ENCODE measurements at places on chromosomes 1 and 21.

DNA sequence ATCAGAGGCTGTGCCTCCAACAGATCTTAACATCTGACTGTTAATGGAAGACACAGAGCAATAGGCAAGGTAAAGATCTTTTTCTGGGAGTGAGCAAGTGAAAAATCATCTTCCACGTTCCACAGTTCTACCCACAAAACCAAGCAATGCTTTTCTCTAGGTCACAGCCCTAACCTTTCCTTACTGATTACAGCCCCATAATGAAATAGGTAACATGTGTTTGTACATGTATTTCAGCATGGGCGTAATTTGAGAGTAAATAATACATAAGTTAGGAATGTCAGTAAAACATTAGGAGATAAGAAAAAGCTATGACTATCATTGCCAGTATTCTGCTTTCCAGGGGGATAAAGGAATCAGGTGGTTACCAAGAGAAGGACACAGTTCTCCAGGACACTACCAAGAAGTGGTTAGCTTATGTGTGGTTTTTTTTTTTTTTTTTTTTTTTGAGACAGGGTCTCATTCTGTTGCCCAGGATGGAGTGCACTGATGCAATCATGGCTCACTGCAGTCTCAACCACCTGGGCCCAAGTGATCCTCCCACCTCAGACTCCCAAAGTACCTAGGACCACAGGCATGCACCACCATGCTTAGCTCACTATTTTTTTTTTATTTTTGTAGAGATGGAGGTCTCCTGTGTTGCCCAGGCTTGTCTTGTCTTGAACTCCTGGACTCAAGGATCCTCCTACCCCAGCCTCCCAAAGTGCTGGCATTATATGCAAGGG lies 72.0 kb downstream of the DAP3 start:
- DNase-seq: no peak

DNA sequence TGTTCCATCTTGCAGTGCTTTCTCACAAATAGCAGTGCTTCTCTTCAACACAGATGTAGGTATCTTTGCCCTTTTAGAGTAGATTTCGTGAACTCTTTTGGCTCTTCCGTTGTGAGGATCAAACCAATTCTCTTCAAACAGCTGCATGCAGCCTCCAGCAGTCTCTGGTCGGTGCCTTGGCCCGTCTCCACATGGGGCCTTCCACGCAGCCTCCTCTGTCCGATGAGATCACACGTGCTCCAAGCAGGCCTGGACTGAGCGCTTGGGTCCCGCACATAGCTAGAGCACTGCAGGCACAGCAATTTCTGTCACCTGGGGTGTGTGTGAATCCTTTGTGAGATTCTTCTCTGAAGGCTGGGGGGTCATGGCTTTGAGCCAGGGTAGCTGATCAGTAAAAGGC lies 82.8 kb upstream of the KCNE2 start:
- DNase-seq: no peak

- DNase-seq: no peak
Measured at GRCh38 chr21:20996421-20997310, 1.5 kb upstream of the NCAM2 start.

DNA sequence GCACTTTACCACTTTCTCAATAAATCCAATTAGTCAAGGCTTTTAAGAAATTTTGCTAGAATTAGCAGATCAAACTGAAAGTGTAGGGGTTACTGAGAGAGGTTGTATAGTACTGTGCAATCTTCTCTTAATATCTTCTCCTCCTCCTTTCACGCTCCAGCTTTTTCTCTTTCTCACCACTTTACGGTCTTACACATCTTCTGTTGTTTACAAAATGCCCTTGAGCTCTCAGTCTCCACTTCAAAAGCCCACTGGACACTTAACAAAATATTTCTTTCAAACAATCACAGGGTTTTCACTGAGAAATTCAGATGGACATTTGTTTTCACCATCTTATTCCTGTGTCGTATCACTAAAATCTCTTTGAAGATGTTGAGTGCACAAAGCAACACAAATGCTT lies 678.2 kb downstream of the ADGRL2 start:
- no peak for DNase-seq

GRCh38 chr1:22334860-22335550 lies 116.6 kb upstream of the ZBTB40 start:
- DNase-seq: no peak

GRCh38 chr1:65149351-65150107 lies 1.5 kb downstream of the AK4 start:
- no peak for DNase-seq

DNA sequence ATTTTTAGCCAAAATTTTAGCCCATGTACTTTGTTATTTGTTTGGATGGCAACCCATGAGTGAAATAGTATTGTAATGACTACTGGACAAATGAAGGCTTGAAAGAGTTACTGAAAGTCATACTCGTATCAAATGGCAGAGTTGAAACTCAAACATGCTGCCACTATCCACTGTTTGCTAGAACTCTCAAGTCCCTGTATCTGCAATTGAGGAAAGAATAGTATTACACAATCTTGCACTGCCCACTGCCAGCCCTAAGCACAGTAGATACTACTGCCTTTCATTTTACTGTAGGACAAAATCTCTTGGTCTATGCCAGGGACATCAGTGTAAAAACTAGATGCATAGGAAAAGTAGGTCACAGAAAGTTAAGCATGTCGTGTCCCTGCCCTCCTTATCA lies 581.1 kb upstream of the PLXNA2 start:
- no peak for DNase-seq

- DNase-seq: no peak
Measured at GRCh38 chr1:66342707-66343106, 191.2 kb upstream of the SGIP1 start.

- DNase-seq: no peak
Measured at GRCh38 chr1:113683384-113684152, 75.7 kb downstream of the PHTF1 start.

DNA sequence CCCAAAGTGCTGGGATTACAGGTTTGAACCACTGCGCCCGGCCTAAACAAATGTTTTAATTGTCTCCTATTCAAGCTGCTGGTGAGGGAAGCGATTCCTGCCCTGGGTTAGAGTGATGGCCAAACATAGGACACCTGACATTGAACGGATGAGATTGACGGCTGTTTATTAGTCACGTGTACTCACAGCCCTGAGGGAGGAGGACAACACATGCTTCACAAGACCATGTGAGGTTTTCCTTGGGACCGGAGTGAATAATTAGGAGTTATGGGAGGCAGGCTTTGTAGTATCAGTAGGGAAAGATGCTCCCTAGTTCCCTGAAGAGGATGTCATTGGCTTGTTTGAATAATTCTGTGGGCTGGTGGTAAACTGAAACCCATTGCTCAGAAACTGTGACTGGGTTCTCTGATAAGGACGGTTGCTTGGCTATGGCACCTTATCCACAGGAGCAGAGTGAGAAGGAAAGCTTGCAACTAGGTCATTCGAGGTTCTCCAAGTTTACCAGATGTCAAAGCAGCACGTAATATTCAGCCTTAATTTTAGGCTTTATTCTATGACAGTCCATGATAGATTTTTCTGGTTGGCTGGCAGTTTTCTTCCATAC lies 245.8 kb downstream of the PLA2G4A start:
- DNase-seq: no peak

- no peak for DNase-seq
Measured at GRCh38 chr21:43919871-43920801, 55.1 kb downstream of the AGPAT3 start.

DNA sequence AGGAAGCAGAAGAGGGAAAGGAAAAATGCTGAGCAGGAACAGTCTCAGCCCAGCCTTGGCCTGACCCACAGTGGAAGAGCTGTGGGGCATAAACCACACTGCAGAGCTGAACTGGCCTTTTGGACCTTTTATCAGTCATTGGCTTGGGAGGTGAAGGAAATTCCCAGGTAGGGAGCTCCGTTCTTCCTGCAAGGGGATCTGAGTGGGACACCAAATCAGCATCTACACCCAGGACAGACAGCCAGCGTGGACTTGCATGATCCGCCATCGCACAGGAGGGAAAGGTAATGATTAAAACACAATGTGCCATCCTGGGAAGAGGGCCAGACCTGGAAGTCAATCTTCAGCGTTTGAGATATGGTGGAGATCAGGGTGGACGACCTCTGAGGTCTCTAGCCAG lies 1.2 kb upstream of the MTFR1L start:
- no peak for DNase-seq

GRCh38 chr1:17672226-17672625 lies 82.9 kb upstream of the ACTL8 start:
- DNase-seq: no peak

DNA sequence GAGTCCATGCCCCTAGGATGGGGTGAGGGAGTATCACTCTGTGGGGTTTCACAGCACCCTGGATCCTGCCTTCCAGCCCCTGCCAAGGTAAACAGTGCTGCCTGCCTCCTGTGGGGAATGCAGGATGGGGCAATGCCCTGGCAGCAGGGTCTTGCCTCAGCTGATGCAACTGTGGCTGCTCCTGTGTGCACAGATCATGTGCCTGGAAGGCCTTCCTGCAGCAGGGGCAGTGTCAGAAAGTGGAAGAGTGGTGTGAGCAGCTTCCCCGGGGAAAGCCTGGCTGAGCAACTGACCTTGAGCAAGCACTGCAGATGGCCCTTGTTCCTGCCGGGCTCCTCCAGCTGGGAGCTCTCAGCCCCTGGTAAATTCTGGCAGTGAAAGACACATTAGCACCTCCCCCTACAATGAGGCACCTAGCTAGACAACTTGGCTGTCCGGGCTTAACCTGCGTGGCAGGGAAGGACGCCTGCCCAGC lies 9.9 kb downstream of the TOR3A start:
- DNase-seq: no peak

DNA sequence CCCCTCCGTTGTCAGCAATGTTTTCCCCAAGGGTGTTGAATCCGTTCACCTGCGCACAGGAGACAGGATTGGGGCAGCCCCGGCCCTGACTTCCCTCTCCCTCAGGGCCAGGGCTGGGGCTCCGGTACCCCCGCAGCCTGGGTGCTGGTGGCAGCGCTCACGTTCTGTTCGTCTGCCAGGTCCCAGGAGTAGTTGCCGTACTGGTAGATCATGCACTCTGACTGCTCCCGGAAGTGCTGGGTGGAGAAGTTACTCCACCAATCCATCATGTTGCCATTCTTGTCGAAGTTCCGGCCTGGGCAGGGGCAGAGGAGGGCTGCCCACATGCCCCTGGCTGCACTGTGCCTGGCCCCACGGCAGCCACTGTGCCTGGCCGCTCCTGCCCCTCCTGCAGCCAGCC lies 6.1 kb downstream of the PRXL2B start:
- no peak for DNase-seq

DNA sequence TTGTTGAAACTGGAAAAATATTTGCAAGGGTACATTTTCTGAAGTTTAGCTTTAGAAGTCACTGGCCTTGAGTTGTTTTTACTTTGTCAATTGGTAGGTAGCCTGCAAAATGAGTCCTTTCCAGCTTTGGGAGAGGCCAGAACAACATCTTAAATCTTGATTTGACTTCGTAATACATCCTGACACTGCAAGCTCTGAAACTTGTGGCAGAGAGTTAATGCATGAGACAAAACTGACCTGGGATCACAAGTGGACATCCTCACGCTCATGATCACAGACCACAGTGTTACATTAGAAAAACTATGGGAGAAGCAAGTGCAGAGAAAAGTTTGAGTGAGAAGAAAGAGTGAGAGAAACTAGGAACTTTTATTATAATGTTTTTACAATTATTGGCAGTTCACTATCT lies 550.9 kb downstream of the USP25 start:
- DNase-seq: no peak

DNA sequence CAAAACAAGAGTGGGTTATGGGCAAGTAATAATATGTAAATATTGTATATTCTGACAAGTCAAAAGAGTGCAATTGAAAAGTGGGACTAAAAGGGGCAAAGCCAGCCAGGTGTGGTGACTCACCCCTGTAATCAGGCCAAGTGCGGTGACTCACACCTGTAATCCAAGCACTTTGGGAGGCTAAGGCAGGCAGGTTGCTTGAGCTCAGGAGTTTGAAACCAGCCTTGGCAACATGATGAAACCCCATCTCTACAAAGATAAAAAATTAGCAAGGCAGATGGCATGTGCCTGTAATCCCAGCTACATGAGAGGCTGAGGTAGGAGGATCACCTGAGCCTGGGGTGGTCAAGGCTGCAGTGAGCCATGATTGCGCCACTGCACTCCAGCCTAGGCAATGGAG lies 304.0 kb downstream of the HHIPL2 start:
- DNase-seq: no peak

GRCh38 chr1:202998836-202999750 lies 8.1 kb upstream of the TMEM183A start:
- peak; percentile 43 for DNase-seq

GRCh38 chr1:205317311-205317917 lies 4.1 kb downstream of the NUAK2 start:
- DNase-seq: no peak

DNA sequence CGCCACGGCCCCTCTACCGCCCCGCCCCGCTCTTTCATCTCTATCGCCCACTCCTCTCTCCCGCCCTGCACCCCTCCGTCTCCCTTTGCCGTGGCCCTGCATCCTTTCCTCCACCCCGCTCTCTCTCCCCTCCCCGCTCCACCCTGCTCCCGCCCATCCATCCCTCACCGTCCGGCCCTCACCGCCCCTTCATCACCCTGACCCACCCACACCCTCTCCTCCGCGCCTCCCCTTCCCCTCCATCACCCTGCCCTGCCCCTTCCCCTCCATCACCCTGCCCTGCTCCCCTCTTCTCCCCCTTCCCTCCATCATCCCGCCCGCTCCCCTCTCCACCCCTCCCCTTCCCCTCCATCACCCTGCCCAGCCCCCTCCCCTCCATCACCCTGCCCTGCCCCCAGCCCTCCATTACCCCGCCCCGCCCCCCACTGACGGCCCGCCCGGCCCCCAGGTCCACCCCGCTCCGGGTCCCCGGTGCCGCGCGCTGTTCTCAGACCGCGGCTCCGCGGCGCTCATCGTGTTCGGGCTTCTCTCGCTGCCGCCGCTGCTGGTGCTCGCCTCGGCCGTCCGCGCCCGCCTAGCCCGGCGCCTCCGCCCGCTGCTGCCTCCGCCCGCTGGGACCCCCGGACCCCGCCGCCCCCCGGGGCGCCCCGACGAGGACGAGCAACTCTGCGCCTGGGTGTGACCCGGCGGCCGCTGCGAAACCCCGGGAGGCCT lies 6.2 kb upstream of the ANKRD65 start:
- no peak for DNase-seq

DNA sequence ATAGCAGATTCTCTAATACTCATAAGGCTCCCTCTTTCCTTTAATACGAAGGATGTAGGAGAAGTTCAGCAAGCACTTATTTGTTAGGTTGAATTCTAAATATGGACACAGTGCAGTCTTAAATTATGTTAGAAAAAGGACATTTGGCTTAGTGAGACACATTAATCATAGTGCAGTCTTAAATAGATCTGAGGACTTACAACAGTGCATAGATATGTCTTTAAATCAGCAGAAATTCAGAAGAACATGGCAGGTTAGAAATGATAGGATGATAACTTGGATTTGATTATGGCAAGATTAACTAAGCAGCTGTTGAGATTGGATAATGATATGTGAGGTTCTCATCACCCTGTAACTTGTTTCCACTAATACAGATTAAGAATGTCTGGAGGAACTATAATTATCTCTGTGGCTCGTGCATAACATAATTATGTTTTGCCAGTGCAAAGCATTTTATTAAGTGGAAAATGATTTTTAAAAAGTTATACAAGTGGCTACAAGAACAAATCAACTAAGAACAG lies 485.9 kb downstream of the USP25 start:
- DNase-seq: no peak
